ENCODE measurements at places on chromosomes 1 and 21.

GRCh38 chr1:168338589-168339503, 58.2 kb downstream of the TBX19 start:
- no peak for DNase-seq

GRCh38 chr1:84973498-84974334, 23.2 kb downstream of the MCOLN2 start:
- no peak for DNase-seq

- DNase-seq: no peak
These were observed 44.7 kb downstream of the KCNC4 start for GRCh38 chr1:110254604-110255391.

DNA sequence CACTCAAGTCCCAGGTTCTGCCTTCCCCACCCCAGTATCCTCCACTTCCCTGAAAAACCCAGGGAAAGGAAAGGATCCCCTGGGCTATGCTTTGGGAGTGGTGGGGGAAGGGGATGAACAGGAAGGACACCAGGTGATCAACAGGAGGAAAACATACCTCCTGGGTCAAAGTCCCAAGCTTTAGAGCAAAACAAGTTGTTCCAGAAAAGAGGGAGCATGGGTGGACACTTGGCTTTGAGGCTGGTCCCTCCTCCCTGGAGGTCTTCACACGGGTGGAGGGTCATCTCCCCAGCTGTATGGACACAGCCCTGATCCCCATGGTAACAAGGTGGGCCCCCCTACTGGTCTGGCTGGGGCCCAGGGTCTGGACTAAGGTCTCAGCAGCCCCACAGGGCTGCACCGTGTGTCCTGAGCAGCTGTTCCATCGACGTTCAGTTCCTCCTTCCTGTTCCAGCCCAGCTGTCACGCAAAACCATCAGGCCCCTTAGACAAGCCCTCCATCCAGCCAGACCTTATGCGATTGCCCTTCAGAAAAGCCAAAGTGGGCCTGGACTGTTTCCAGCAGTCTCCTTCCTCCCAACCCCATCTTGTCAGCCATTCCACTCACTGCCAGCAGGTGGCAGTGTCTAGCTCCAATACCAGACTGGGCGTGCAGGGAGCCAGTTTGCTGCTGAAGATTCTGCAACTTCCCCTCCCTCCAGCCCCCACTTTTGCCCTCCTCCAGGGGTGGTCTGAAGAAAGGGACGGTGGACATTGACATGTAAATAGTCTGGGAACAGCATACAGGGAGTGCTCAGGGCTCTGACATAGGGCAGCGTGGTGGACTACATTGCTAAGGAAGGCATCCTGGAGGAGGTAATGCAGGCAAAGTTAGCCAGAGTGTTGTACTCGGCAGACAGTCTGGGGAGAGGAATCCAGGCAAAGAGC, 2.9 kb upstream of the PDZK1IP1 start:
- DNase-seq: peak; percentile 57

DNA sequence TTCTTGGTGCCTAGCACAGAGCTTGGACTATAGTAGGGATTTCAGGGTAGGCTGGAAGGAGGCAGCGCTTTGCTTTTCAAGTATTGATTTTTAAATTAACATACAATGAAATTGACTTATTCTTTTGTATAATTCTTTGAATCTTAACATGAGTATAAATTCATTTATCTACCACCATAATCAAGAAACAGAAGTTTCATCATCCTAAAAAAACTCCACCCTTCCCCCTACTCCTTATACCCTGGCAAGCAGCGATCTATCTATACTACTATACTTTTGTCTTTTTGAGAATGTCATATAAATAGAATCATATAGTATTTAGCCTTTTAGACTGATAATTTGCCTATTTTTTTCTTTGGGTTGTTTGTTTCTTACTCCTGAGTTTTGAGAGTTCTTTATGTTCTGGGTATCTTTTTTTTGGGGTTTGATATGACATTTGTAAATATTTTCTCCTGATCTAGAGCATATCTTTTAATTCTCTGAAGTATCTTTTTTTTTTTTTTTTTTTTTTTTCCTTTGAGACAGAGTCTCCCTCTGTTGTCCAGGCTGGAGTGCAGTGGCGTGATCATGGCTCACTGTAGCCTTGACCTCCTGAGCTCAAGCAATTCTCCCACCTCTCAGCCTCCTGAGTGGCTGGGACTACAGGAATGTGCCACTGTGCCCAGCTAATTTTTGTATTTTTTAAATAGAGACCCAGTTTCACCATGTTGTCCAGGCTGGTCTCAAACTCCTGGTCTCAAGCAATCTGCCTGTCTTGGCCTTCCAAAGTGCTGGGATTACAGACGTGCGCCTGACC, 6.4 kb downstream of the RPS6KC1 start:
- DNase-seq: no peak

GRCh38 chr21:43734131-43734927, 15.4 kb downstream of the PDXK start:
- DNase-seq: no peak

- no peak for DNase-seq
These were observed 31.7 kb downstream of the RGL1 start for GRCh38 chr1:183836598-183836997.

DNA sequence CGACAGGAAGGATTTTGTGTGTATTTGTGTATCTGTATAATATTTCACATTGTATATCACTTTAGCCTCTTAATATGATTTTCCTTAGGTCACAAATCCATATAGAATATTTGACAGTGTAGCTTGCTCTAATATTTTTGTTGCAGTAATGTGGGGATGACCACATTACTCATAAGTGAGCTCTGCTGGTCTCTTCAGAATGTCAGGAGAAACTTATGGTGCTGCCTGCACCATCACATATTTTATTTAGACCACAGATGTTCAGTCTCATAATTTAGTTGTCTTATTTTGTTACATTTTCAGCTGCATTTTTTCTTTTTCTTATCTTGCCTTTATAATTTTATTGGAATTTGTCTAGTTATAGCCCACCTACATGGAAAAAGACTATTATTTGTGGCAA, 205.3 kb downstream of the PBX1 start:
- DNase-seq: no peak

- no peak for DNase-seq
These were observed 462.1 kb downstream of the LMO4 start for GRCh38 chr1:87790756-87791155.

DNA sequence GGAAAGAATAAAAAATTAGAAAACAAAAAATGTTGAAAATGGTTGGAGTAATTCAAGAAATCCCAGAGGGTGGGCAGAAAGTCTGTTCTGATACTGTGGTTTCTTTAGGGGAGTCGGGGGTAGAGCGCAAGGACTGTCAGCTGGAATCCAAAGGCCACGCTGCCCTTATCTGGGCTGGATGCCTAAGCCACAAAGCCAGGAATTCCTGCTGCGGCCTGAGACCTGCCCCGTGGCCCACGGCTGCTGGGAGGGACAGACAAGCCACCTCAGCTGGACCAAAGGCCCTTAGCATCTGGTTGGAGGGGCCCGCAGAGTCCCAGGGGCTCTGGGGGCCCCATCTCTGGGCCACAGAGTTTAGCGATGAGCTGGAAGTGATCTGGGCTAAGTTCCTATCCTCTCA, 60.2 kb downstream of the DMRTB1 start:
- no peak for DNase-seq

DNA sequence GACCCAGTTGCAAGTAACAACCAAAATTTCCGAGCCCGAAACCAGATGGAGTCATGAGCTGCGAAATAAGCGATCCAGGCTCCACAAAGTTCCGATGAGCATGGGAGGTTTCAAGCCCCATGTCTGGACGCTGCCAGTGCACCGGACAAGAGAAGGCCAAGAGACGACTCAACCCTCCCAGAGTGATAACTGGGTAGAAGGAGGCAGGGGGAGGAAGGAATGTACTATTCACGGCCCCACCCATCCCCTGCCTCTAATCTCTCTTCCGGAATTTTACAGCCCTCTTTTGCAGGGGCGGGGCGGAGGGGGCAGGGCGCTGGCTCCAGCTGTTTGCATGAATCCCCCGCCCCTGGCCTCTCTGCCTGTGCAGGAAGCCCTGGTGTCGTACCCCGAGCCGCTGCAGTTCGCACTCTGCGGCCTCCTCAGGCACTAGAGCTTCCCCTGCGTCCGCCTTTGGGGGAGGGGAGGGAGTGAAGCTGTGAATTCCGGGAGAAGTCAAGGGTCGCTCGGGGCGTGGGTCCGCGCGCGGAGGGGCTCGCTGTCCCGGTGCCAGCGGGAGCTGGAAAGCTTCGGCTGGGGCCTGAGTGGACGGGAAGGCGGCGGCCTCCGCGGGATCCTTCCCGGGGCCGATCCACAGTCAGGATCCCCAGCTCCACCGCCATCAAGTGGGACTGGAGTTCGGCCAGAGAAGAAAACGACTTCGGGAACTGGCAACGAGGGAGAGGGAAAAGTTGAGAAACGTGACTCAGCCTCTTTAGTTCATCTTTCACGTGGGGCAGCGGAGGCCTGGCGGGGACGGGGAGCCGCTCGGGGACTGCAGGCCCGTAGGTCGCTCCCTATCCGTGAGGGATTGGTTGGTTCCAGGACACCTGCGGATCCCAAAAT, 6.3 kb upstream of the PTP4A2 start:
- DNase-seq: peak; percentile 31

- no peak for DNase-seq
These were observed 5.4 kb downstream of the TMEM59 start for GRCh38 chr1:54047384-54048305.

- DNase-seq: no peak
These were observed 3.4 kb downstream of the CTTNBP2NL start for GRCh38 chr1:112399456-112399855.

DNA sequence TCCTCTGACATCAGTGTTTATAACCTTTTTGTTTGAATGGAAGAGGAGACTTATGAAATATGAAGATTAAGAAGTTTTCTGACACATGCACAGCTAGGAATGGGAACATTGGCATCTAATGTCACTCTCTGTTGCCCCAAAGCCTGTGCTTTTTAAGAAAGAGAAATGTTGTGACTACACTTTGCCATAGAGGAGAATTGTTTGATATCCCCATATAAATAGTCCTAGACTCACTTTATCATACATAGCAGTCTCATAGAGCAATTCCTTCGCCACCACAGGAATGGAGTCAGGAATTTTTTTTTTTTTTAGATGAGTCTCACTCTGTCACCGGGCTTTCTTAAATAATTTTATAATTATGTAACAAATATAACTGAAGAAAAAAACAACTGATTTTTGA, 1.5 kb downstream of the KRTAP21-3 start:
- no peak for DNase-seq

GRCh38 chr1:78673120-78673519, 23.5 kb downstream of the IFI44 start:
- no peak for DNase-seq

DNA sequence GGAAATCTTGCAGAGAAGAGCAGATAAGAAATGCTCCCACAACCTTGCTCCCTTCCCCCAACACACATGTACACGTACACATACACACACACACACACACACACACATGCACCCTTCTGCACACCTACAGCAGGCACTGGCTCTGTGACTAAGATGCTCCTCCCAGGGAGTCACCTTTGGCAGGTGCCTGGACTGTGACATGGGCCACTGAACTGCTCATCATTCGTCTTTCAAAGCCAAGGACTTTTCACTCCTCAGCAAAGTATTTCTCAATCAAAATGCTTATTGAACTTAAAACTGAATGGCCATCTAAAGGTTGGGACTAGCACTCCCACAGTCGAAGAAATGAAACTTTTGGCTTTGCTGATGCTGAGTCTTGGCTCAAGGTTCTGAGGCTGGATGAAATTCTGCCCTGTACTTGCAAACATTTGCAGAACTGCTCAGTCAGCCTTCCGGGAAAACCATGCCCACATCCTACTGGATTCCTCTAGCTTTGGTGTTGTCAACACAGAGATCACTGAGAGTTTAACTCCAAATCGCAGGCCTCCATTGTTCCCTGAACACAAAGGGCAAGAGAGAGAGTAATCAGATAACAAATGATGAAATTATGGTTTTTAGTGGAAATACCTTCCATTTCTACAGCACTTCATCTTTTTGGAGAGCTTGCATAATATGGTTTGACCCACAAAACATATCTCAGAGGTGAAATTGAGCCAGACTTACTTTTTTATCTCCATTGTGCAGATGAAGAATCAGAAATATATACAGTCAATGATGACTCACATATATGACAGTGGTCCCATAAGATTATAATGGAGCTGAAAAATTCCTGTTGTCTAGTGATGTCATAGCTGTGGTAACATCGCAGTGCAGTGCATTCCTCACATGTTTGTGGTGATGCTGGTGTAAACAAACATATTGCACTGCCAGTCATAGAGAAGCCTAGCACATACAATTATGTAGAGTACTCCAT, 72.4 kb upstream of the BCAR3 start:
- no peak for DNase-seq

- no peak for DNase-seq
These were observed 3.3 kb upstream of the TTC34 start for GRCh38 chr1:2804628-2805351.

Measured in SK-N-DZ (cell line).